Stimulated activated CD8-positive, alpha-beta memory T cell treated with anti-CD3 and anti-CD28 coated beads, Interleukin-2, amount 100 ng/mL, for 48 hours (primary cell): ENCODE measurements at places on chromosomes 6 and 20.
A peak's percentile ranks its signal among the peaks of the same experiment; 100 is the strongest.

DNA sequence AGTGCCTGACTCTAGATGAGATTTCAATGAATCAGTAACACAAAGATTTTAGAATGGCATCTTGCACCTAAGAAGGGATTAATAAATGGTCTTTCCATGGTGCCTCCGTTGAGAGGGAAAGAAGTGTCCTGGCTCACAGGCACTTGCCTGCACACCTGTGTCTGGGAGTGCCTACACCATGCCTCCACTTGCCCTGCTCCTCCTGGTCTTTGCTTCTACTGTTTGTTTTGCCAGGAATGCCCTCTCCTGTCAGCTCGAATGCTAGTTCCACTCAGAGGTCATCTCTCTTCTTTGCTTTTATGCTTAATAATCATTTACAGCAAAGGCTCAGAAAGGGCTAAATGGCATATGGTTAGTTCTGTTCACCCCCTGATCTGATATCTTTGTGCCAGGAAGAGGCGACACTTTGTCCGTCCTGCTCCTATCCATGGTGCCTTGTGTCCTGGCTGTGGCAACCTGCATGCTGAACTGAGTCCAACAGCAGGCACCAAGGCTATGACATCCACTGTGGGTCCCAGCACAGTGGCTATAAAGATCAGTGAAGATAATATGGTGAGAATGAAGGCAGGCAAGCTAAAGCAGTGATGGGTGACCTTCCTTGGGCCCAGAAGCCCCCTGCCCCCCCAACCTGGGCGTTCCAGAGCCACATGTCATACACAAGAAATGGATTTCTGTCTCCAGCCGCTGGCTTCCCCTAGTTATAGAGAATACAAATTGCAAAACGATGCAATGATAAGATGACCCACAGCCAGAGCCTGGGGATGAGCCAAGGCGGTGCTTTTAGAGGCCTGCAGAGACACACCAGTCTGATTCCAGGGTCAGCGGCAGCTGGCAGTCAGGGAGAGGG is 1.4 kb downstream of the C6orf132 start:
- DNase-seq: no peak

DNA sequence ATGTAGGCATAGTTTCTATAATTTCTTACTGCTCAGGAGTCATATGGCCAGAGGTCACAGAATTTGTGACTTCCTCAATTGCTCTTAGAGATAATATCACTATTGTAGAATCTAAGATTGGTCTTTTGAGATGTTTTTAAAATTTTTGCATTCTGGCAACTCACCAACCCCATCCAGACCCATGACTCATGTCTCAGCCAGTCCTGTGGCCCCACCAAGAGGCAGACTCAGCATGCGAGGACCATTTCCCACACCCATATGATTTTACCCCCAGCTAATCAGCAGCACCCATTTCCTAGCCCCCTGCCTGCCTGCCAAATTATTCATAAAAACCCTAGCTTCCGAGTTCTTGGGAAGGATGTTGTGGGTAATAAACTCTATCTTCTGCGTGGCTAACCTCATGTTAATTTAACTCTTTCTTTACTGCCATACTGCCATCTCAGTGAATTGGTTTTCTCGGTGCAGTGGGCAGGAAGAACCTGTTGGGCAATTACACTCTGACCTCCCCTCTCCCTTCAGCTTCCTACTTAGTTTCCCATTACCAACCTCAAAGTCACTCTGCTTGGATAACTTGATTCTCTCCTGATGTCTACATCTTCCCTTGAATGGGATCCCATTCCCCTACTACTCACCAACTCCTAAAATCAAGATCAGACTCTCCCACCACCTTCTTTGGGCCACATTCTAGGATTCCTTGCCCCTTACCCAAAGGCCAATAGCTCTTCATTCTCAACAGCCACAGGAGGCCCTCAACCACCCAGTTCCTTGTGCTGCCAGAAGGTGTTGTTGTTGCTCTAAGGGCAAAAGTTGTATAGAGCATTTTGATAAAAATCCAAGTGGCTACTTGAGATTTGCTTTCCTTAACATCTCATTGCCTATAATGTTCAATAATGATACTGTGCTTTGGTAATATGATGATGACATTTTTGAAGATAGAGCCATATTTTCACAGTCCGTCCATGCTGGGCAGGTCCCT is 16.2 kb upstream of the IYD start:
- DNase-seq: no peak

DNA sequence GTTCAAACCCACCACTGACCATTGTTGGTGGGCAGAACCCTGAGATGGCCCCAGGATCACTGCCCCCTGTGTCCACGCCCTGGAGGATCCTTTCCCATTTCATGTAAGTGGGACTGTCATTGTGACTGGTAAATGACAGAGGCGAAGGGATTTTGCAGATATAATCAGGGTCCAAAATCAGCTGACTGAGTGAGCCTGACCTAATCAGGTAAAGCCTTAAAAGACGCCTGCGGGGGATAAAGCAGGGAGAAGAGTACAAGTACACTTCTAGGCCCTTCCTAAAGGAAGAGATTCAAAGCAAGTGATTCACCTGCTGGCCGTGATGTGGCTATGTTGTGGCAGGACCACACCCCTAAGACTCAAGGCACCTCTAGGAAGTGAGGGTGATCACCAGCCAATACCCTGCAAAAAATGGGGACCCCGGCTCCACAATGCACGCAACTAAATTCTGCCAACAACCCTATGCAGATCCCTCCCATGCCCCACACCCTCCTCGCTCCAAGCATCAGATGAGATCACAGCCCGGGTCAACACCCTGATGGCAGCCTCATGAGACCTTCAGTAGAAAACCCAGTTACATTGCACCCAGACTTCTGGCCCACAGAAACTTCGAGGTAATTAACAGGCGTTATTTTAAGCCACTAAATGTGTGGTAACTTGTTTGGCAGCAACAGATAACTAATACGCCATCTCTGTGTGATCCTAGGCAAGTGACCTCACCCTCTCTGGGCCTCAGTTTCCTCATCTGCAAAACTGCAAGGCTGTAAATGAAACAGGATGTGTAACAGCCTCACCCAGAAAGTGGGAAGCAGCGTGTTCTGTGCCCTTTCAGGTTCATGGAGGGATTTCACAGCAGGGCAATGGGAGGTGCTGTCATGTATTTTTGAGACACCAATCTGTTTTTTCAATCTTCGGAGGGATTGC is 11.3 kb downstream of the PREX1 start:
- no peak for DNase-seq

- no peak for DNase-seq
Observed at GRCh38 chr20:47239719-47240067, 116.8 kb downstream of the ZMYND8 start.

GRCh38 chr20:3898639-3899038 is 9.5 kb downstream of the PANK2 start:
- DNase-seq: no peak

- DNase-seq: no peak
Observed at GRCh38 chr6:81749707-81750106, 2.8 kb downstream of the TENT5A start.

DNA sequence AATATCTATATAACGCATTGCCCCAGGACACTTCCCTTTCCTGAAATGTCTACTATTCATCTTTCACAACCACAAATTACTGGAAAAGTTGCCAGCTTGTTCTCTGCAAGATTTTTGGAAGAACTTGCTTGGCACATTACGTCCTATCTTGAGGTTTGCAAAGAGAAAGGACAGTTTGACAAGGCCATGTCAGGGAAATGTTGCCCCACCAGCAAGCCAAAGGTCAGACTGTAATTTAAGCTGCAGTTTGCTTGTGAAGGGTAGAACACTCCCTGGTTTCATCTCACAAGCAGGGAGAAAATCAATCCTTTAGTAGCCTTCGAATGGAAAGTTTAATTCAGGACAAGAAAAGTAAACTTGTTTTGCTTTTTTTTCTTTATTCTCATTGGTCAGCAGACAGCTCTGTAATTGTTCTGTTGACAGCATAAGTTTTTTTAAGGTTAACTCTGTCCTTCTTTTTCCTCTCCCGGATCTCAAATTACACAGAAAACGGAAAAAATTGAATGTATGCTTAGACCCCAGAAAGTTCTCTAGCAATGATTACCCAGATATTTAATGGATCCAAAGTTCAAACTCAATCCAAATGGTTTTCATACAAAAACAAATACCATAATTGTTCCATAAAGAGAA is 541.8 kb upstream of the NRSN1 start:
- DNase-seq: no peak

- no peak for DNase-seq
Observed at GRCh38 chr6:150883521-150883920, 18.0 kb downstream of the MTHFD1L start.

DNA sequence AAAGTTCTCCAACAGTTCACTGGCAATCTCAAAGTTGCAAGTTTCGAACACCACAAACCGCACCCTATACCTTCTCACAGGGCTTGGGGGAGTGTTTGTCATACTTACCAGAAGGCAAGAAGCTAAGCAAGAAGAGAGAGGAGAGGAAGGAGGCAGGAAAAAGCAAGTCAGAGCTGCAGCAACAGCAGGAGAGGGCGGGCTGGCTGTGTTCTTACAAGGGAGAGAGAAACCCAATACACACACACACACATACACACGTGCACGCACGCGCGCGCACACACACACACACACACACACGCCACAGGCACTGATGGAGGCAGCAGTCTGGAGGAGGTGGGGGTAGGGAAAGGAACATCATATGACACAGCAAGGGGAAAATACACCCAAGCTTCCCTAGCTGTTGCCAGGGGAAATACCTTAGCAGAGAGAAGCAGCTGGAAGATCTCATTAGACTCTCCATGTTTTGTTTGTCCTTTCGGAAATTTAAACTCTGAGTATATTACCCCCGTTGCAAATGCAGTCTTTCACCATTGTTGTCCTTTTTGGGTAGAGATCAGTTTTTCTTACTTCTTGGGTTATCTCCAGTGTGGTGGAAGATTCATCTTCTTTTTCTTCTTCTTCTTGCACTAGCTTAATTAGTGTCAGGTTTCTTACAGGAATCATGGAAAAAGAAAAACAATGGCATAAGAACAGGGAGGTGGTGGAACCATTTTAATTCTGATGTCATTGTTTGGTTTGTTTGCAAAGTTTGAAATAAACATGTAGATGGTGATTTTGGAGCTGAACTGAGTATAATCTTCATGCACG is at the start of gene TXLNB:
Gene TXLNB, minus strand, starts transcription at position 186 of the 807 bp plus-strand sequence. CDS start 3,099 bp downstream, outside the sequence.
- peak; percentile 66 for DNase-seq

DNA sequence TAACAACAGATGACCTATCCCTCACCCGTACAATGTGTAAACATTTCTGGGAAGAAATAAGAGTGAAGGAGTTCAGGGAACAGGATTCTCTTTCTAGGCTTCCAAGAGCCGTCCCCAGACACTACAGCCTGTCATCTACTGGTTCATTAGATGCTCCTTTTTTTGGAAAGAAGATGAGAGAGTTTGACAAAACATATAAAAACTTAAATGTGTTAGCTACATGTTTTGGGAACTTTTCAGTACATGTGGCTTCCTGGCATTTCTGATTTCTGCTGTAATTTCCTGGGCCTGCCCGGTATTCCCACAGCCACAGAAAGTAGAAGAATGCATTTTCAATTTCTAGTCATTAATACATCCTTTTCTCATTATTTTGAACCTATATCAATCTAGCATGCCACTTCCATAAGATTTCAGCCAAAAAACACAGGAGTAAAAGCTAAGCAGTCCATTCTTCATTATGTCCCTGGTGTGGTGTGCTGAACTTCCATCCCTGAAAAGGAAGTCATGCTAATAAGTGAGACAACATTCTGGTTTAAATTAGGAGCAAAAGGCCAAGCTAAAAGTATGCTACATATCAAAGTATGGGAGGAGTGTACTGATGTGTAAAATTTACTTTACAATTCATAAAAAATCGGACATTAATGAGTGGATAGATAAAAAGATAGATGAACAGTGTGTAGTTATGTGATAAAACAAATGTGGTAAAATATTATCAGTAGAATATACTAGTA is 198.2 kb downstream of the WDR27 start:
- DNase-seq: no peak

DNA sequence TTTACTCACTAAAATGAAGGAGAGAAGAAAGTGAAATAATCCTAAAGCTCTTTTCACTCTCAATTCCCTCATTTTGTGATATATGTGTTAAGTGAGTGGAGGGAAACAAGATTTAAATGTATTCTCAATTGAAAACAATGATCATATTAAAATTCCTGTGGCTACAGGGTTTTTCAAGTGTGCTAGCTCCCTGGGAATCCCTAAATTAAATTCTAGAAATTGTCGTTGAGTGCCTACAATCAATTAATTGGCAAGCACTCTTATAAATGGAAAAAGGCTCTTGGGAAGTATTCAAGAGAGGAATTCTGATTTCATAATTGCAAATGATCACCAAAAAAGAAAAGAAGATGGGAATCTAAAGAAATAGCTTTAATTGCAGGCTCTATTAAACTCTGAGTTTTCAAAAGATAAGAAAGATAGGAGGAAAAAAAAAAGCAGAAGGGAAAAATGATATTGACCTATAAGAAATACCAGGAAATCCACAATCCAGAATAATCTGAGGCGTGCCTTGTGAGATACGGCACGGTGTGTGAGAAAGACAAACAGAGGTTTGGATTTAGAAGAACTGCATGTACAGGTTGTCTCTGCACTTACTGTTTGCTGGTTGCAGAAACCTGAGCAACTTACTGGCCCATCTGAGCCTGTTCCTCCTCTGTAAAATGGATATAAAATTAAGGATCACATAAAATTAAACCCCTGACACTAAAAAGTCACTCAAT is 18.3 kb upstream of the MBOAT1 start:
- no peak for DNase-seq

DNA sequence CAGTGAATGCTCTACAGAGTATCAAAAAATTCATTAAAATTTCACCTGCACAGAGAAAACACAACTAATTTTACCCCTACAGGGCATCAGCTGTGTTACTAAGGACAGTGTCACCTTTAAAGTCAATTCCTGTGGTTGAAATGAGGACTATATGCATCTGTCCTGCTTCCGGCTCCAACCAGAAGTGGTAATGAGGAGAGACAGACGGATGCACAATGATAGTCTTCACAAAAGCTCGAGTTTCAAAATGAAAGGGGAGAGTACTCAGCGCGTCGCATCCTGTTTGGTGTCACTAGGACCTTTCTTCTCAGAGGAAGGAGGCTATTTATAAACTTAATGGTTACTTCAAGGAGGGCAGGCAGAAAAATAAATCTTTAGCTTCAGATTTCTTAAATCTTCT is 86.5 kb downstream of the LYRM4 start:
- peak; percentile 27 for DNase-seq

DNA sequence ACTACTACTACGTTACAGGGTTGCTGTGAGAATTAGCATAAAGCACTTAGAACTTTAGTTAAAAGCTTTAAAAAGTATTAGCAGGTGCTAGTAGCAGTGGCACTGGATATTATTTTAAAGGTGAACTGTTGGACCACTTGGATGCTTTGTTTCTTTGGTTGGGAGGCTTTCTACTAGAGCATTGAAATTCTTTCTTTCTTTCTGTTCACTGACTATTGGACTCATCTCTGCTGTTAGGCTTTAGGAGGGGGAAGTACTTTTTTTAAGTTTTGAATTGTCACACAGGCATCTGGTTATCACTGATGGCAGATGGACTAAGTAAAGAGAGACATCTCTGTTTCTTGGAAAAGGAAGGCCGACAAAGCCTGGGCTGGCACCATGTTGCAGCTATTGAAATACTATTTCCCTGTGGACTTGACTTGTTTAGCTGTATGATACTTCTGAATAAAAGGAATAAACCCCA is 4.8 kb downstream of the TBPL1 start:
- no peak for DNase-seq

GRCh38 chr6:99951016-99951805 is 42.8 kb downstream of the MCHR2 start:
- no peak for DNase-seq
